ENCODE measurements at places on chromosomes 12 and 14. TPM values are rescaled to one million over a fixed set of nuclear protein-coding genes. Genes with fewer than 3 reads are reported as not detected.
A peak's percentile ranks its signal among the peaks of the same experiment; 100 is the strongest.

Gene RAP1B
- total RNA-seq, result 56.4 TPM

Gene ERP29
- total RNA-seq, result 57.2 TPM

DNA sequence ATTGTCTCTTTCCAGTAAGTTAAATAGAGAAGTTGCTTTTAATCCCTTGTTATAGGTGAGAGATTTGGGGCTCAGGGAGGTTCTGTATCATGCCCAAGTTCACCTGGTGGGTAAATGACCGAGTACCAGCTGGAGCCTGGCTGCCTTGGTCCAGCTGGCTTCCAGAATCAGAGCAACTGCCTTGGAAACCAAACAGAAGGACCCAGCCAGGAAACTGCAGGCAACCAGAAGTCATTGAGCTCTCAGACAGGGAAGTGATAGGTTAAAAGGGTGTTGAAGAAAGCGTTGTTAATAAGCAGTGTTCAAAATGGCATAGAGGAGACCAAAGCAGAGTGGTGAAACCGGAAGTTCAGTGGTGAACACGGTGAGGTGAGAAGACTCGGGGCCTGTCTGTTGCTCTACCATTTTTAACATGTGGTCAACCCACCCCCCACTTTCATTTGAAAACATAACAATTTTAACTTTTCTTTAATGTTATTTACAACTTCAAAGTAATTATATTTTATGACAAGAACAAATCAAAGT is 54.9 kb downstream of the PLEKHG7 start:
- H3K36me3 ChIP-seq, result no peaks in the 10 kb centered on the region
- no peaks in the 10 kb centered on the region for H3K27me3 ChIP-seq
- DNase-seq, result no peak

DNA sequence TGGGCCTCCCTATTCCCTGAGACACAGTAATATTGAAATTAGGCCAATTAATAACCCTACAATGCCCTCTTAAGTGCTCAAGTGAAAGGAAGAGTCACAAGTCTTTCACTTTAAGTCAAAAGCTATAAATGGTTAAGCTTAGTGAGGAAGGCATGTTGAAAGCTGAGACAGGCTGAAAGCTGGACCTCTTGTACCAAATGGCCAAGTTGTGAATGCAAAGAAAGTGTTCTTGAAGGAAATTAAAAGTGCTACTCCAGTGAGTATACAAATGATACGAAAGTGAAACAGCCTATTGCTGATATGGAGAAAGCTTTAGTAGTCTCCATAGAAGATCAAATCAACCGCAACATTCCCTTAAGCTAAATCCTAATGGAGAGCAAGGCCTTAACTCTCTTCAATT is 140.8 kb downstream of the PTCSC3 start:
- no peaks in the 10 kb centered on the region for H3K4me1 ChIP-seq
- H3K36me3 ChIP-seq, result no peaks in the 10 kb centered on the region
- H3K27ac ChIP-seq, result no peak overlapping the region
- no peaks in the 10 kb centered on the region for H3K27me3 ChIP-seq
- no peak overlapping the region for H3K4me3 ChIP-seq

Gene IFI27
- 262 TPM for total RNA-seq

- H3K4me3 ChIP-seq, result peak overlapping the region; percentile 62
- H3K27me3 ChIP-seq, result no peaks in the 10 kb centered on the region
- DNase-seq, result no peak
- H3K4me1 ChIP-seq, result no peaks in the 10 kb centered on the region
Measured at GRCh38 chr12:39620659-39621658, 1.4 kb upstream of the ABCD2 start.

- H3K27me3 ChIP-seq, result no peaks in the 10 kb centered on the region
- no peak for DNase-seq
- peaks cover 99% of the 10 kb centered on the region for H3K36me3 ChIP-seq
- H3K4me1 ChIP-seq, result no peaks in the 10 kb centered on the region
- no peak overlapping the region for H3K4me3 ChIP-seq
Measured at GRCh38 chr14:101891471-101891870, 72.9 kb upstream of the DYNC1H1 start.

GRCh38 chr12:15982471-15982870 is 71.3 kb downstream of the DERA start:
- no peak overlapping the region for H3K4me3 ChIP-seq
- DNase-seq, result no peak
- no peaks in the 10 kb centered on the region for H3K36me3 ChIP-seq
- peaks cover 37% of the 10 kb centered on the region for H3K4me1 ChIP-seq
- no peaks in the 10 kb centered on the region for H3K27me3 ChIP-seq

GRCh38 chr12:26576266-26576665 is 256.7 kb downstream of the ITPR2 start:
- H3K27ac ChIP-seq, result no peak overlapping the region
- H3K4me1 ChIP-seq, result no peaks in the 10 kb centered on the region
